ENCODE measurements at places on chromosomes 7 and 10. TPM values are rescaled to one million over a fixed set of nuclear protein-coding genes. Genes with fewer than 3 reads are reported as not detected.

GRCh38 chr7:34662058-34662708, 4.2 kb downstream of the NPSR1 start:
- DNase-seq: no peak

- DNase-seq: no peak
Measured at GRCh38 chr7:121609208-121609607, 213.1 kb upstream of the FAM3C start.

- no peak for DNase-seq
Measured at GRCh38 chr7:46156086-46156485, 235.0 kb upstream of the IGFBP3 start.

The PTPN20 gene
- 4.9 TPM for total RNA-seq

- DNase-seq: no peak
Measured at GRCh38 chr7:14368285-14368684, 378.8 kb upstream of the ETV1 start.

The SUPV3L1 gene
- 35.3 TPM for total RNA-seq
